ENCODE measurements at places on chromosomes 5 and 9. TPM values are rescaled to one million over a fixed set of nuclear protein-coding genes. Genes with fewer than 3 reads are reported as not detected.

DNA sequence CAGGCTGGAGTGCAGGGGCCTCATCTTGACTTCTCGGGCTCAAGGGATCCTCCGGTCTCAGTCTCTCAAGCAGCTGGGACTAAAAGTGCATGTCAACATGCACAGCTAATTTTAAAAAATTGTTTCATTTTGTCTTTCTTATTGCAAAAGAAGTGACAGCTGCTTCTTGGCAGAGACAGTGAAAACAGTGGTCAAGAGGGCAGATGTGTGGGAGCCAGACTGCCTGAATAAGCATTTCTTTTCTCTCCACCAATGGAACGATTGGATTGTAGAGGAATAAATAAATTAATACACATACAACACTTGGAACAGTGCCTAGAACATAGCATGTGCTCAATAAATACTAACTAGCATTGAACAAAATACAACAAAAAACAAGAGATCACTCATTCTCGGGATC lies 27.4 kb upstream of the KIF4B start:
- DNase-seq, result no peak

DNA sequence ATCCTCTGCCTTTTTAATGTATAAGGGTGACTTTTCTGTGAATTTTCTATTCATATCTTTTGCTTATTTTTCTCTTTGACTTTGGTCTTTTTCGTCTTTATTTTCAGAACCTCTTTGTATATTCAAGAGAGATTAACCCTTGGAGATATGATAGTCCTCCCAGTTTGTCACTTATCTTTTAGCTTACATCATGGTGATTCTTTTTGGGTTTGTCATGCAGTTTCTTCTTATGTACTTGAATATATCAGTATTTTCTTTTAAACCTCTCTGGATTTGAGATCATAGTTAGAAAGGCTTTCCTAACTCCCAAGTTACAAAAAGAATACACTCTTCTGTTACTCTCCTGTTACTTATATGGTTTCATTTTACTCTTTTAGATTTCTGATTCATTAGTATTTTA lies 27.5 kb upstream of the GPR21 start:
- DNase-seq, result no peak

- DNase-seq, result no peak
These were observed 58.0 kb upstream of the FBN2 start for GRCh38 chr5:128596071-128596470.

DNA sequence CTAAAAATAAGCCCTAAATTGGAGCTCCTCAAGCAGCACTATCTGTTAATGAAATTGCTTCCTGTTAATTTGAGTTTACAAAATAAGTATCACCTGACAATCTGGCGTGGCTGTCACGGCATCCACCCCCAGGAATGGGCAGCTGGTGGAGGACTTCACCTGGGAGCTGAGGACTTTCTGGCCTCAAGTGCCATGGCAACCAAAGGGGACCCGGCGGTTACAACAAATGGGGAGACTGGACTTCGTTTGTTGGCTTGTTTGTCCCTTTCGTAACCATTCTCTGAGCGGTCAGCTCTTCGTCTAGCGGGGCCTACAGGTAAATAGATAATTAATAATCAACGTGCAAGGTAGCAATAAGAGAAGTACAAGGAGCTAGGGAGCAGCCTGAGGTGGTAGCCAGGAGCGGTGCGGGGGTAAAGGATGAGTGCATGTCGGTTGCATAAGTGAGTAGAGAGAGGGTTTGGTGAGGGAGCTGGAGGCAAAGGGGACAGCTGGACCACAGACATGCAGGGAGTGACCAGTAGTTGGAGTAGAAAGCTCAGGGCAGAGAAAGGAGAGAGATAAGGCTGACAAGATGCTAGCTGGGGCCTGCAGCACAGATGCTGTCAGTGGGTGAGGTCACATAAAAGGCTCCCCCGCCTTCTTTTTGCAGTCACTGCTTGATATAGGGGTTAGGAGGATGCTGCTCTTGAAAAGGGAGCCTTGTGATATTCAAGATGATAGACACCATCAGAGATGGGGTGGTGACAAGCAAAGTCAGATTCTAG lies 62.5 kb downstream of the HSPA4 start:
- DNase-seq, result no peak

- DNase-seq, result no peak
These were observed 109.9 kb downstream of the NUDT12 start for GRCh38 chr5:103452666-103453065.

The ACTBL2 gene
- total RNA-seq, result not detected

The ZNF622 gene
- total RNA-seq, result 41.9 TPM
